ENCODE measurements at places on chromosomes 11 and 22.
A peak's percentile ranks its signal among the peaks of the same experiment; 100 is the strongest.

DNA sequence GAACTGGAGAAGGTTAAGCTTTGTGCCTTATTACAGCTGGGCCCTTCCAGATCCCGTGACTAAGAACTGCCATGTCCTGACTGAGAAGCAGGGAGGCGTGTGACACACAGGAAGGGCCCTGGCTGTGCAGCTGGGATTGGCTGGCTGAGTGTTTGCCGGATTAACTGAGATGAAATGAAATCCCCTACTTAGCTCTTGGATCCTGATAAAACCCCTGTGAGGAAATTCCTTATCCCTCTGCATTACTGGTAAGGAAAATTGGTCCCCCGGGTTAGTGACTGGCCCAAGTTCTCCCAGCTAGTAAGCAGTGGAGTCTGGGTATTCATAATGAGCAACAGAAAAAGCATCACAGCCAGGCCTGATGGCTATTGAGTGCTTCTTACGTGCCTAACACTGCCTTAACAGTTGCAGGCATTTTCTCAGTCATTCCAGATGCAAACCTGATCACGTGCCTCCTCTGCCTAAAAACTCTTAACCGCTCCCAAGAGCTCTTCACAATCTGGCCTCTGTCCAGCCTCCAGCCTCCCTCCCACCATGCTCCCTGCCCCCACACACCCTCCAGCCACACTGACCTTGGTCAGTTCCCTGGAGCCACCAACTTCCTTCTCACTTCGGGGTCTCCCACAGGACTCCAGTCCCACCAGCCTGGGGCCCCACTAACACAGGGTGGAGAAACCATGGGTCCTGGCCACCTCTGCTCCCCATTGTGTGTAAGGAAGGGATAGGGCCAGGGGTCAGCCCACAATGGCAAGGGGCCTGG is 37.8 kb downstream of the ARRB1 start:
- DNase-seq, result no peak

DNA sequence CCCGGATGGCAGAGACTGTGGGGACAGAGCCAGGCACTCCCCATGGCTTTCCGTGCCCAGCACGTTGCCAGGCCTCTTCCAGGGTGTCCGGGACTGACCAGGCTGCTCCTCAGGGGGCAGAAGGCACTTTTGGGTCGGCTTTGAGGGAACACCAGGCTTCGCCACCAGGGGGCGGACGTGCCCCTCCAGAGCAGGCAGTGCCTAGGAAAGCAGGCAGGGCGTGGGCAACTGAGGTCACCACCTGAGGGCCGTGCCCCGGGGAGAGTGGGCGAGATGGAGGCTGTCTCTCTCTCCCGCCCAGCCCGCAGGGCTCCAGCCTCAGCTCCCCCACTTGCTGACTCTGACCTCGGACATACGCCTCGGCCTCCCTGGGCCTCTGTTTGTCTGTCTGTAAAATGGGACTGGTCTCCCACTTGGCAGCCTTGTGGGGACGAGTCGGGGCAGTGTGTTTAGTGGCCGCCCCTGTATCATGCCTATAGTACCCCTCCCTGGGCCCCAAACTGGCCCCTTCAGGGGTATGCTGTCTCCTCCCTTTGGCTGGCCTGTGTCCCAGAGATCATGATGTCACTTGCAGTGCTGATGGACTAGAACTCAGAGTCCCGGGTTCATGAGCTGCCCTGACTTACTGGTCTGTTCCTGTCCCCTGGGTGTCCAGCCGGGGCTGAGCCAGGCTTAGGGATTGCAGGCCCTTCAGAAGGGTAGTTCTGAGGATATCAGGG is 4.4 kb upstream of the PRR5 start:
- DNase-seq, result peak; percentile 84

GRCh38 chr11:118375978-118376377 is 16.6 kb downstream of the UBE4A start:
- no peak for DNase-seq

- DNase-seq, result no peak
These were observed at the start of gene MMP8 for GRCh38 chr11:102724904-102725500. Gene MMP8 (minus strand): TSS chr11:102724954. CDS start chr11:102724855, 99 bp downstream.

DNA sequence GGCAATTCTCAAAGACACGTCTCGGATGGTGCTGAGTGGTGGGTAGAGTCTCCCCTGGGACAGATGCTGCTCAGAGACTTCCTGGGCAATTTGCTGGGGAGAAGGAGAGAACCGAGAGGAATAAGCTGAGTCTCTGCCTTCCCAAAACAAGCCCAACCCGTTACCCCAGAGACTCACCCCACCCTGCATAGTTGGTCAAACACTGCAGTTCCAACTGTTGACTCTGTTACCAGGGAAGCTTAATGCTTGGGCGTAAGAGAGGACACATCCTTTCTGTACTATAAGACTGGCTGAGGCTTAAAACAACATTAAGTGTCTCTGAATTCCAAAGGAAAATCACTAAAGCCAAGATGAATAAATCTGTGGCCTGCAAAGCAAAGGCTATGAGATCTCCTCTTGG is 68.1 kb downstream of the CCDC81 start:
- no peak for DNase-seq

GRCh38 chr11:57097149-57097548 is 84.6 kb upstream of the LRRC55 start:
- DNase-seq, result no peak

DNA sequence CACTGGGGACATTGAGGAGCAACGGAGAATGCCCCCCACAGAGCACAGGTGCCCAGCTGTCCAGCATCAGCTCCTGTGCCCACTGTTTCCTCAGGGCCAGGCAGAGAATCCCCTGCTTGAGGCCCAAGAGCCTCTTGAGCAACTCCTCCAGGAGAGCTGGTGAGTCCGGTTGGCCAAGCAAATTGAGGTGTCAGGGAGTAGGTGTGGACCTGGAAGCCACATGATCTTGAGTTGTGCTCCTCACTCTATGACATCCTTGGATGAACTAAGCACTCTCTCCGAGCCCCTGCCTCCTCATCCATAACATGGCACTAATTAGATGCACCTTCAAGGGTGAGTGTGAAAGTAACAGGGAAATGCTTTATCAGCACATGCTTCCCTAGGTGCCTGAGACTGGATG is 121.3 kb downstream of the DBX1 start:
- DNase-seq, result no peak

DNA sequence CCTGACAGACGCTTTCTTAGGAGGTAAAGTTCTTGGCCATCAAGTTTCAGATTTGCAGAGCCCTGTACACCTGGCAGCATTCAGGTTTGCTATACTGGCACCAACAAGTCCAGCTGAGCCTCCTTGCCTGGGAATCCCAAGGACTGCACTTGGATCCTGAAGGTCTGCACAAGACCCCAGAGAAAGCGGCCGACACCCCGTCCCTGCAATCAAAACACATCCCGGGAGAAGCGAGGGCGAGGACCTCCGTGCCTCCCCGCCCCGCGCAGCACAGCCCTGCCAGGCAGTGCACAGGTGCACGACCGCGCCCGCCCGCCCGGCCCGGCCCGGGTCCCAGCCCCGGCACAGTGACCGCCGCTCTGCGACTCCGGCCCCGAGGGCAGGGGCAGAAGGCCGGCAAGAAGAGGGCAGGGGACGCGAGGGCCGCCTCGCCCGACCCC is 559 bp downstream of the MRTFA start:
- no peak for DNase-seq

GRCh38 chr11:122042981-122043380 is 73.0 kb downstream of the BLID start:
- DNase-seq, result no peak

DNA sequence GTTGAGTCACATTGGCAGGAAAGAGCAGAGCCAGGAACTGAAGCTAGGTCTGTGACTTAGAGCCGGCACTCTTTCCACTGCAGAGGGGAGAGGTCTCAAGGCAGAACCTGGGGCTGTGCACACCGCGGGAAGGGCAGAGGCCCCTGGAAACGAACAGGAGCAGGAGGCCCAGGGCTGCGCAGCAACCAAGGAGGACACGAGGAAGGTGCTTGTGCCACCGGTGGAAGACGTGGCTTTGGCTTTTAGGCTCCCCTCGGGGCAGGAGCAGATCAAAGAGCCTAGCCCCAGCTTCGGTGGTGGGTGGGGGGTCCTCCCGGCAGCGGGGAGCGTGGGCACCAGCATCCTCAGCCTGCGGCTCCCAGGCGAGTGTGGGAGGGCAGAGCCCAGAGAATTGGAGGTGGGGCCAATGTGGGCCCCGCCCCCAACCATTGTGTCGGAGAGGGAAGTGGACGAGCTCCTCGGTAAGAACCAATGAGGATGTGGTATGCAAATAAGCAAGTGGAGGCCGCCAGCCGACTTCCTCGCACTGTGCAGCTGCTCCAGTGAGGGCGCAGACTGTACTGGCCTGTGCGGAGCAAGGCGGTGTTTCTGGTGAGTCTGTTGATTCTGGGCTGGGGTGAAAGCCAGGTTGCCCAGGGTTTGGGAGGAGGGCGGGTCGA is at the start of gene CCDC116:
Gene CCDC116, plus strand, starts transcription at position 524 of the 659 bp plus-strand sequence. CDS start 422 bp downstream, outside the sequence.
- DNase-seq, result peak; percentile 66

- DNase-seq, result no peak
These were observed 14.0 kb upstream of the DGCR8 start for GRCh38 chr22:20065896-20066616.

DNA sequence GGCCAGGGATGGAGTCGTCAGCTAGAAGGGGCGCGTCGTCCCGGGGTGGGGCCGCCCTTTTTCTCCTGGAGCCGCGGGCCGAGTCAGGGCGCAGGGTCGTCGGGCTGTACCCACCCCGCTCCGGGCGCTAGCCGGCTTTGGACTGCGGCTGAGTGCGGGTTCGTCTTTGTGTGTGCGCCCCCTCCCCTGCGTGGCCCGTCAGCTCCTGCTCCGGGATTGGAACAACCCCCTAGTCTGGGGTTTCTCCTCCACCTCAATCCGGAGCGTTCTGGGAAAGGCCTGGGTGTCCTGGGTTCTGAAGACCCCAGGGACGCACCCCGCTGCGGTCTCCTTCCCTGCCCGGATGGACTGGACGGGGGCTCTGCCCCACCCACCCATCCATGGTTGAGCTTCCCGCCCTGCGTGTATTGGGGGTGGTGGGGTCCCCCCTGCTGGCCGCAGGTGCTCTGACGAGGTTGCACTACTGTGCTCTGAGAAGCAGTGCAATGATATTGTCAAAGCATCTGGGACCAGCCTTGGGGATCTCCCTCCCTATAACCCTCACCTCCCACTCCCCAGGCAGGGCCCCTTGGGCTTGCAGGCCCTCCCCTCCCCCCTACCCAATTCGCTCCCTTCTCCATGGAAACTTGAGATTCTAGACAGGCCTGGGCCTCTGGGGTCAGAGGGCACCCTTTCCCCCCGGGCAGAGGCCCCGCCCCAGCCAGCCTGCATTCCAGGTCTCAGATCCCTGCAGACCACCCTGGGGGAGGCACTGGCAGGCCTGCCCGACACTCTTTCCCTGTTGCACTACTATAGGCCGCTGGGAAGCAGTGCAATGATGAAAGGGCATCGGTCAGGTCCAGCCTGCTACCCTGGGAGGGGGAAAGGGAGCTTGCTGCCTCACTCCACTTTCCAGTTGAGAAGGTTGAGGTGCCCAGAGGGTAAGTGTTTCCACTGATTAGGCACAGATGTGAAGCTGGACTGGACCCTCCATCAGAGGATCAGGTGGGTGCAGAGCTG is 10.7 kb downstream of the SDF2L1 start:
- DNase-seq, result no peak

DNA sequence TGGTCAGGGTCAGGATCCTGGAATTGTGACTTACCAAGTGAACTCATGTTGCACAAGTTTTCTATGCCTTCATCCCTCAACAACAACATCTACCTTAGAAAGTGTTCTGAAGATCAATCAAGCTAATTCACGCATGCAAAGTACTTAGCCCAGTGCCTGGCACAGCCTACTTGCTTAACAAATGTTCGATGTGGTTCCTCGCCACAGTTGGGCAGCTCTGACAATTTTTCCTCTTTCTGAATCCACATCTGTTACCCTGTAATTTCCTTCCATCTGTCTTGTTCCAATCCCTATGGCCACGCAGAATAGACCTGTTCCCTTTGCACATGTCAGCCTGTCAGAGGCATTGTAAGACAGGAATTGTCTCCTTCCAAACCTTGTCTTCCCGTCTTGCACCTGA is 1415.2 kb downstream of the TBC1D22A start:
- no peak for DNase-seq

DNA sequence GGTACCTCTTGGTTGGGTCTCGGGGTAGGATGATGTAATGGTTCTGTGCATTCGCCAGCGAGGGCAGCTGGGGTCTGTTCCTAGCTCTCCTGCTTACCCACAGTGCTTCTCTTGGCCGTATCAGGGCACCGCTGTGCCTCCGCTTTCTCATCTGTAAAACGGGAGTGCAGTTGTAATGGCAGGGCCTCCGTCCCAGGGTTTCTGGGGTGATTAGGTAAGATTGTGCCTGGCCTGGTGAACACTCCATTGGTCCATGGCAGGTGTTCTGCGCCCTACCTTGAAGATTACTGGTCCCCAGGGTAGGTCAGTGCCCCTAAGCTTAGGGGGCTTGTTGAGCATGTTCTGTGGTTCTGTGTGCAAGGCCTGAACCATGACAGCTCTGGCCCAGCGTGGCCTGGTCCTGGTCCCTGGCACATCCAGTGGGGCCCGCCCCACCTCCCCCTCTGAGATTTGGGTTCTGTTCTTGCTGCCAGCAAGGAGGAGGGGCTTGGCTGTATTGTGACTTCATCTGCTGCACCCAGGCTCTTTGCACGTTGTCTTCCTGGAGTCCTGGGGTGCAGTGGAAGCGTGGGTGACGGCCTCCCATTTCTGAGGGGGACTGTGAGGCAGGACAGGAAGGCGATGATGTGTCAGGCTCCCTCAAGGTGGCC is 4.9 kb downstream of the MYRF start:
- DNase-seq, result no peak

GRCh38 chr11:25886036-25886435 is 445.9 kb upstream of the ANO3 start:
- no peak for DNase-seq

DNA sequence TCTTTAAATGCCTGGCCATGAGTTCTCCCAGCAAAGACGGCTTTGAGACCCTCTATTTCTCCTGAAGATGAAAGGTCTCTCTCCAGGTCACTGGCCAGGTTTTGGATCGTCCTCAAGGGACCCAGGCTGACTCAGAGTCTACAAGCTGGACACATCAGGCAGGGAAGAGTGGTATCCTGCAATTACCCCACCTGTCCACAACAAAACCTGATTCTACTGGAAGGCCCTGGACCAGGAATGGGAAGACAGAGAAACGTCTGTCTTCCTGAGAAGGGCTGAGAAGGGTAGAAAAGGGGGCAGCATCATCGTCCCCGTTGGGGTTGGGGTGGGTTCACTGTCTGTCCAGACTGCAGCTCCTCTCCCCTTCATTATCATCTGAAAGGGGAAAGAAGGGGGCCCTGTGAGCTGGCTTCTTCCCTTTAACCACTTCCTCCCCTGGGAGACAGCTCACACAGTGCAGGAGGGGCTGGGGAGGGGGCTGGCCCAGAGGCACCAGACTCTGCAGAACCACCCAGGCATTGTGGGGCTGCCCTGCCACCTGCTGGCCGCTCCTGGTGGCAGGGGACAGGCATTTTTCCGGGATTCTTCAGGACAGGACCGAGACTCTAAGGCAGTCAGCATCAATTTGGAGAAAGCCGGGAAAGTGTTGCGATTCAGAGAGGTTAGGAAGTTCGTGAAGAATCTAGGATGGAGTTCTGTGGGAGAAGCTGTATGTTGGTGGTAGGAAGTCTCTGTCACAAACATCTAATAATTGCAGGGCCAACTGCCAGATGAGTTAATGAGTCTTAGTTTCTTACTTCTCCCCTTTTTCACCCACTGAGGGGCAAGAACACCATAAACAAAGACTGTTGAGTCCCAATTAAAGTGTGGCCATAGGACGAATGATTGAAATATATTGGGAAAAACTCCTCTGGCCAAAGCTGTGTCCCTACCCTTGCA is 57.6 kb downstream of the SYN3 start:
- DNase-seq, result peak; percentile 11
